CD4-positive, alpha-beta T cell treated with Interleukin-2 at 100 ng/mL for 4 hours (primary cell): ENCODE measurements at places on chromosomes 7 and 10.

GRCh38 chr10:46308113-46308415, 21.3 kb downstream of the ANTXRL start:
- DNase-seq, result no peak

GRCh38 chr7:129157651-129158050, 13.1 kb downstream of the TSPAN33 start:
- DNase-seq, result no peak

- no peak for DNase-seq
Observed at GRCh38 chr10:61271127-61271780, 181.9 kb downstream of the TMEM26 start.

- no peak for DNase-seq
Observed at GRCh38 chr7:73496626-73497025, 25.5 kb downstream of the BAZ1B start.

- no peak for DNase-seq
Observed at GRCh38 chr10:70698211-70698610, 25.9 kb downstream of the ADAMTS14 start.

DNA sequence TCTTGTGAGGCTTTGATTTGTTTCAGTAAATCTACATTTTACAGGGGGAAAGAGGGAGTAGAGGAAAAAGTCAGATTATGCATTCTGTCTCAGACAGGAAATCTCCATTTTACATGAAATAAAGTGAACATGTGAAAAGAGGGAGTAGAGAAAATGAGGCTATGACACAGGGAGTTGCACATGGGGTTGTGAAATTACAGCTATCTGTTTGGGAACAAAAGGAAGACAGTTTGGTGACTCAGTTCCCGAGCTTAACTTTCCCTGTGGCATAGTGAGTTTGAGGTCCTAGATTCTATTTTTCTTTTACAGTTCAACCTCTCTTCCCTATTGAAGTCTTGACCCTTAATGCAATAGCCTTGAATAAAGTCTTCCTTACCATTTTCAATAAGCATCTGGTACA, 63.2 kb upstream of the AGR3 start:
- DNase-seq, result no peak

GRCh38 chr10:117597216-117597615, 54.7 kb downstream of the EMX2 start:
- DNase-seq, result no peak

- no peak for DNase-seq
Observed at GRCh38 chr10:47173929-47174442, 126.0 kb upstream of the GDF10 start.

GRCh38 chr7:128735436-128735835, 3.7 kb upstream of the CALU start:
- DNase-seq, result no peak

GRCh38 chr7:88665892-88666514, 93.5 kb upstream of the ZNF804B start:
- no peak for DNase-seq

DNA sequence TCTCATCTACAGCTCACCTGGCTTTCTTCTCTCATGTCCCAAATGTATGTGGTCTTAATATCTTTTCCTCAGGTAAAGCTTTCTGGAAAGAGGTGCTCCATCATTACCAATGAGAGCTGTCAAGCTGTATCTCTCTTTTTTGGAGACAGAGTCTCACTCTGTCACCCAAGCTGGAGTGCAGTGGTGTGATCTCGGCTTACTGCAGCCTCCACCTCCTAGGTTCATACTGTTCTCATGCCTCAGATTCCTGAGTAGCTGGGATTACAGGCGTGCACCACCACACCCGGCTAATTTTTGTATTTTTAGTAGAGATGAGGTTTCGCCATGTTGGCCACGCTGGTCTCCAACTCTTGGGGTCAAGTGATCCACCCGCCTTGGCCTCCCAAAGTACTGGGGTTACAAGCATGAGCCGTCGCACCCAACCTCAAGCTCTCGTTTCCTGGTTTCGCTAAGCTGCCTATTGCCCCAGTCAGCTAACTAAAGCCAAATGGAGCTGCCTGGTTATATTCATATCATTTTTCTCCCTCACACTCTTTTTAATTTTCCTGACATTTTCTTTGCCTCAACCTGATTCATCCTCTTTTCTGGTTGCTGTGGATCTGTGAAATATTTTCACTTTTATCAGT, 60.5 kb downstream of the SUFU start:
- no peak for DNase-seq

DNA sequence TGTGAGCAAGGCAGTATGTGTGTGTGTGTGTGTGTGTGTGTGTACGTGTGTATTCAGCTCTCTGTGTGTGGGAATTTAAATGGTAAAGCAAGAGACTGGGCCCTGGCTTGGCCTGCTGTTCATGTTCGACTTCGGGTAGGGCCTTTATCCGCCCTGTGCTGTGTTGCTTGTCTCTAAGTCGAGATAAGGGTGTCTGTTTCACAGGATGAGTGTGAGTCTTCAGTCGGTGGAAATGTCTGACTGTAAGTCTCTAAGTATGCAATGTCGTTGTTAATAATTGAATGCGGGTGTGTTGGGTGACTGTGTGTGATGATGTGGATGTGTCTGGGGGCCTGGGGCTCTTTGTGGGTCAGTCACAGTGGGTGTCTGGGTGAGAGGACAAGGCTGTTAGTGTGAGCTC, 34.8 kb downstream of the HIF1AN start:
- DNase-seq, result no peak

- DNase-seq, result no peak
Observed at GRCh38 chr7:136677471-136678365, 190.7 kb upstream of the CHRM2 start.

GRCh38 chr7:44867073-44867995, 18.0 kb downstream of the PURB start:
- DNase-seq, result no peak

GRCh38 chr7:24899161-24899560, 80.8 kb downstream of the OSBPL3 start:
- DNase-seq, result no peak

GRCh38 chr10:49225218-49225876, 37.2 kb upstream of the TMEM273 start:
- no peak for DNase-seq

DNA sequence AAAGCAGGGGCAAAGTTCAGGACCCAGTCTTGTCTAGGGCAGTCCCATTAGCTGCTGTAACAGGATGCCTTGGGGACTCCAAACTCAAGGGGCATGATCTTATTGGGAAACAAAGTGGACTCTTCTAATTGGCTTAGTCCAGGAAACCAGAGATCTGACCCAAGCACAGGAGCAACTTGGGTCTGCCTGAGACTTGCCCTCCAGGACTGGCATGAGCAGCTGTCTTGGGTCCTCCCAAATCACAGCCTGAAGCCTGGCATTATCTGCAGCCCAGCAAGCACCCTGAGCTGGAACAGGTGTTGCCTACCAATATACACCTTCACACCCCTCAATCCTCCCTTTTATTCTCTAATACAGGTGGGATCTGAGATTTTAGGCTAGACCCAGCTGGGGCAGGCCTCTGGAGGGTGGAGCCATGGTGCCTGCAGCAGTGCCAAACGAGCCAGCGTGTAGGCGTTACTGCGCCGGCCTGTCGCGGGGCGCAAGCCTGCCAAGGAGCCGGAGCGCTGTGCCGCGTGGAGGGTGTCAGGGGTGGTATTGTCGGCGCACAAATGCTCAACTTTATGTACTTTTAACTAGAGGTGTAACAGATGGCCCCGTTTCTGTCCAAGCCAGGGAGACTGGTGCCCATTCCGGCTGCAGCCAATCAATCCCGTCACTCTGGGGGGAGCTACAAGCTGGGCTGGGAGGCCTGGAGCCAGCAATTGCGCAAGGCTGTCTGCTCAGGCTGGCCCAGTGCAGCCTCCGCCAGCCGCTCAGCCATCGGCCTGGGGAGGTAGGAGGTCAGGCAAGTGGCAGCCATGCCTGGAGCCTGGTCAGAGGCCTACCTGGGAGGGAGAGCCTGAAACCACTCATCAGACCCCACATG, 12.8 kb upstream of the LBX1 start:
- no peak for DNase-seq
